Naive thymus-derived CD8-positive, alpha-beta T cell (primary cell): ENCODE measurements at places on chromosomes 2 and 18.
A peak's percentile ranks its signal among the peaks of the same experiment; 100 is the strongest.

DNA sequence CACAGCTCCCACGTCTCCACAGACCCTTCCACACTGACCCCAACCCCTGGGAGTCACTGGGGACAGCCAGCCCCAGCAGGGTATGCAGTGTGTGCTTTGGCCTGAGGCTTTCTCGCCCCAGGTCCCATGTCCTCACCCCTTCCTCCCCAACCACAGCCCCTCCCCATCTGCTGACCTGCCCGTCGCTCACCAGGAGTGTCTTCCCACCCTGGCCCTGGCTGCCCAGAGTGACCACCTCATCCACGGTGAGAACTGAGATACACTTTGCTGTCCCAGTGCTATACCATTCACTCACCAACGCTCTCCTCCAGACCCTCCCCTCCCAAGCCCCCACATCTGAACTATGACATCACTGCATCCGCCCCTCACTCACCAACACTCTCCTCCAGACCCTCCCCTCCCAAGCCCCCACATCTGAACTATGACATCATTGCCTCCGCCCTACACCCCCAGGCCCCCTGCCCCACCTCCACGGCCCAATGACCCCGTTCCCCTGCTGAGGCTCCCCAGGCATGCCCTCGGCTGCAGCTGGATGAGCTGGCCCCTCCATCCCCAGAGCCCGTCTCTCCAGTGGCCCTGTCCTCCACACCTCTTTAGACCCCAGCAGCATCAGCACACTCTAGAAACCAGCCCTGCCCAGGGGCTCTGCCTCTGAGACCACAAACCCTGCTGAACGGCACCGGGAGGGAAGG lies 55.2 kb downstream of the ANKMY1 start:
- no peaks in the 10 kb centered on the region for H3K27me3 ChIP-seq
- H3K4me1 ChIP-seq: peaks cover 1% of the 10 kb centered on the region
- DNase-seq: no peak
- H3K4me3 ChIP-seq: no peak overlapping the region

DNA sequence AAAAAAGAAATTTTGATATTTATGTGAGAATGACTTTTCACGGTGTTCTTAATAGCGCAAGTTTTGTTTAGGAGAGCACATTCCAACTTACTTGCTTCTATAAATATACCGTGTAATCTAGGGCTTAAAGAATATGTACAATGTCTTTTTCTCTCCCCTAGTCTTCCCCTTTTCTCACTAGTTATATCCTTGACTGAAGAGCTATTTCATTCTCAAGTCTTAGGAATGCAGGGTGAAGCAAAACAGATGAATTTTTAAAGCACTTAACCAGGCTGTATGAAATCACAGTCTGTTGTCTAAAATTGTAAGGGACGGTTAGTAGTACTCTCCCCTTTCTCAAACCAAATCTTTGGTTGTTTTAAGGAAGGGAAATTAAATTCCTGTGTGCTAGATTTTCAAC lies 29.6 kb upstream of the SLC30A6 start:
- H3K4me1 ChIP-seq: peaks cover 1% of the 10 kb centered on the region
- no peaks in the 10 kb centered on the region for H3K27me3 ChIP-seq
- H3K27ac ChIP-seq: peak overlapping the region; percentile 13
- H3K4me3 ChIP-seq: no peak overlapping the region
- DNase-seq: no peak

DNA sequence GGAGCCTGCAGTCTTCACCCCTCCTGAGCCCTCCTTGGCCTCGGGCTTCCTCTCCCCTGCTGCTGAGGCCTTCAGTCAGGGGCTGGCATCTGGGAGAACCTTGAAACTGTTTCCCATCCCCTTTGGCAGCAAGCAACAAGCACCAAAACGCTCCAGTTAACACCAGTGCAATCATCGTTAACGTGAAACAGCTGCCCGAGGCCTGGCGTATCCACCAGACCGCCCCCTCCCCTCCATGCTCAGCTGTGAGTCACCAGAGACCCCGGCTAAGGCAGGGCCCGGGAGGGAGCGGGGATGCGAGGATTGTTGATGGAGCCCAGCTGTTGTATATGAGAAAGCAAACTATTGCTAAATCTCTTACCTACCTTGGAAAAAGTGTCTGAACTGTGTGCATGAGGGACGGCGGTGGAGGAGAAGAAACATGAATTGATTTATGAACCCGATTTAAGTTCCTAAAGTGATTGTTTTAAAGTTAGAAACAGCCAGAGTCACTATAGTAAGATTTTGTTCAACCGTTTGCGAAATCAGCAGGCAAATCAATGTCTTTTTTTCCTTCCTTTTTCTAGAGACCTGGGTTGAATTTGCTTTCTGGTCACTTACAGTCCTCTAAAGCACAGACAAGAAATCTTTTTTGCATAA lies 5.2 kb downstream of the ZFP36L2 start:
- H3K27ac ChIP-seq: peak overlapping the region; percentile 98
- H3K27me3 ChIP-seq: no peaks in the 10 kb centered on the region
- H3K4me1 ChIP-seq: peaks cover 29% of the 10 kb centered on the region
- H3K4me3 ChIP-seq: peak overlapping the region; percentile 96
- peak; percentile 53 for DNase-seq

DNA sequence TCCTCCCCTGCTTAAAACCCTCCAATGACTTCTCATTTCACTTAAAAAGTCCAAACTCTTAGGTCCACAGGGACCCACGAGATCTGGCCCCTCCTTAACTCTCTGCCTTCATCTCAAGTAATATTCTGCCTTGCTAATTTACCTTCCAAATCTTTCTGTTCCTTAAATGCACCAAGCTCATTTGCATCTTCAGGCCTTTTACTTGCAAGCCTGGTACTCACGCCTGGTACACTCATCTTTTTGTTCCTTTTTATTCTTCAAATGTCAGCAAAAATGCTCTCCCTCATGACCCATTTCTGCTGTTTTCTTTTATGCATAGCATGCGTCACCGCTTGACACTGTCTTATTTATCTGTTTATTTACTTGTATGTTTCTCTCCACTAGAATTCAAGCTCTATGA lies 2.7 kb upstream of the WIPF1 start:
- no peaks in the 10 kb centered on the region for H3K27me3 ChIP-seq
- peak overlapping the region; percentile 98 for H3K27ac ChIP-seq
- H3K36me3 ChIP-seq: peaks cover 9% of the 10 kb centered on the region
- DNase-seq: no peak
- H3K4me1 ChIP-seq: peaks cover 34% of the 10 kb centered on the region

GRCh38 chr2:25151718-25152117 lies 16.7 kb downstream of the POMC start:
- H3K27ac ChIP-seq: no peak overlapping the region
- no peak for DNase-seq
- H3K36me3 ChIP-seq: no peaks in the 10 kb centered on the region
- H3K27me3 ChIP-seq: peaks cover 4% of the 10 kb centered on the region
- H3K4me3 ChIP-seq: no peak overlapping the region
- no peaks in the 10 kb centered on the region for H3K4me1 ChIP-seq

DNA sequence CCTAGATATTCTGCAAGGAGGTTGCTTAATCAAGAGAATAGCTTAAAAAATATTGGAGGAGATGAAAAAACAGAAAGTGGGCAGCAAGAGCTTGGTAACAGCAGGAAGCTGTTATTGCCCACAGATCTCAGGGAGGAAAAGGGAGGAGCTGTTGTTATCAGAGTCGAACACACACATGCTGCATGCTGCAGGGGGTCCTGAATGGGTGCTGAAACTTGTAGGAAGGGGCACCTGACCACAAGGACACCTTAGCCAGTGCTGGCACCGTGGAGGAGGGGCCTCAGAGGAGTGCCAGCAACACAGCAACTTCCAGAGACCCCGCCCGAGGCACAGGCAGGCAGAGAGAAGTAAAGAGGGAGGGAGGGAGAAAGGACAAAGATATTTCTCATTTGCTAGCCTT lies 332.9 kb downstream of the SOCS6 start:
- H3K27ac ChIP-seq: peak overlapping the region; percentile 100
- H3K36me3 ChIP-seq: peaks cover 24% of the 10 kb centered on the region
- peak; percentile 51 for DNase-seq
- peak overlapping the region; percentile 83 for H3K4me3 ChIP-seq
- H3K27me3 ChIP-seq: no peaks in the 10 kb centered on the region

DNA sequence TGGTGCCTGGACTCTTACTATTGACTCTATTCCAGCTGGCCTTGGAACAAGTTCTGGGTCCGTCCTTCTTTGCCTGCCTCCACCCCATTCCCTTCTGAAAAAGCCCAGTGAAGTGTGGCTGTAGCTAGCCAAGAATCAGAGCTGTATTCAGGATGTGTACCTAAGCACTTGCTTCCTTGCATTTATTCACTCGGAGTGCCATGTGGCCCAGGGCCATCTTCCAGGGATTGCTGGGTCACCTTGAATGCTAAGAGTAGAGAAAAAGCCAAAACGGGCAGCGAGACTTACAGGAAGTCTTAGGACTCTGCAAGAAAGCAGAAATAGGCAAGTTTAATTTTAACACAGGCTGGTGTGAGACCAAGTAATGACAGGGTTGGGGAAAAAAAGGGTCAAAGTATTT lies 4.1 kb downstream of the ITGA6 start:
- no peaks in the 10 kb centered on the region for H3K27me3 ChIP-seq
- H3K4me3 ChIP-seq: peak overlapping the region; percentile 98
- peaks cover 10% of the 10 kb centered on the region for H3K4me1 ChIP-seq
- no peak overlapping the region for H3K27ac ChIP-seq

DNA sequence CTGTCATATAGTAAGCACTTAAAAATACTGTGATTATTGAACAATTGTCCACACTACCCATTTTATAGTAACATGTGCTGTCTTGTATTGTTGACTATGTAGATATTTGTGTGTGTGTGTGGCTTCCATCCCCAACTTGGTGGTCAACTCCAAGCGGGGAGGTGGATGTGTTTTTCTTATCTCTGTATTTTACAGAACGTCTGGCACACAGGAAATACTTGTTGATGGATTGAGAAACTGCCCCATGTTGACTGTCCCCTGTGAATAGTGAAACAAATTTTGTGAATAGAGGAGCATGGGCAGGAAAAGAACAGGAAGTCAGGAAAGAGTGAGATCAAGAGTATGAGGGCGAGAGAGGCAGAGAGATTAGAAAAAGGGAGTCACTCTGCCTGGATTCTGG lies 83.6 kb downstream of the CELF4 start:
- H3K4me1 ChIP-seq: peaks cover 3% of the 10 kb centered on the region
- H3K4me3 ChIP-seq: no peak overlapping the region
- H3K27me3 ChIP-seq: peaks cover 52% of the 10 kb centered on the region
